Panc1 (cell line): ENCODE measurements at places on chromosomes 11 and 22.
A peak's percentile ranks its signal among the peaks of the same experiment; 100 is the strongest.

- DNase-seq, result no peak
Observed at GRCh38 chr11:73401217-73401923, 25.2 kb downstream of the RELT start.

DNA sequence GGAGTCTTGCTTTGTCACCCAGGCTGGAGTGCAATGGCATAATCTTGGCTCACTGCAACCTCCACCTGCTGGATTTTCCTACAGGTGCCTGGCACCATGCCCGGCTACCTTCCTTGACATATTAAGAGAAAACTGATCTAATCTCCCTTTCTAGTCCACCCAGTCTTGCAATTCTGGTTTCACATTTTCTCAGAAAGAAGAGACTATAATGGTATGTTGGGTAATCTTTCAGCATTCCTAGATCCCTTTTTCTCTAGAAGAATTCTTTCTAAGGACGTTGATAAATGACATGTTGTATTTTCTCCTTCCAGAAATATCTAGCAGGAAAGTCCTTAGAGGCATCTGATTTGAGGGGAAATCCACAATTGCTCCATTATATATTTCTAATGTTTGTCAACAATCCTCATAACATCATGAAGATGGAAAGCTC, 10.4 kb upstream of the HSPA8 start:
- DNase-seq, result no peak

- DNase-seq, result no peak
Observed at GRCh38 chr11:97336064-97336463, 946.3 kb downstream of the JRKL start.

GRCh38 chr11:13316528-13316961, 39.0 kb downstream of the BMAL1 start:
- DNase-seq, result no peak

- no peak for DNase-seq
Observed at GRCh38 chr11:69775163-69775755, at the start of gene FGF4. FGF4 (minus strand) TSS chr11:69775341; CDS start chr11:69775084, 257 bp downstream.

- no peak for DNase-seq
Observed at GRCh38 chr22:37473437-37473946, 12.7 kb downstream of the MFNG start.

DNA sequence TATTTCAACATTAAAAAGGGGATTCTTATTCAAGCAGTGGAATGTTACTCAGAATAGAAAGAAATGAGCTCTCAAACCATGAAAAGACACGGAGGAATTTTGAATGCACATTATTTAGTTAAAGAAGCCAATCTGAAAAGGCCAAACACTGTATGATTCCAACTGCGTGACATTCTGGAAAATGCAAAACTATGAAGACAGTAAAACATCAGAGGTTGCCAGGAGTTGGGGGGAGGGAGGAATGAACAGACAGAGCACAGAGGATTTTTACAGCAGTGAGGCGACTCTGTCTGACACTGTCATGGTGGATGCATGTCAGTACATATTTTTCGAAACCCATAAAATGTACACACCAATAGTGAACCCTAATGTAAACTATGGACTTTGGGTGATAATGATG, 22.9 kb upstream of the THY1 start:
- DNase-seq, result no peak

GRCh38 chr11:107591378-107592230, 657 bp downstream of the ELMOD1 start:
- no peak for DNase-seq

GRCh38 chr11:95140397-95141033, 50.9 kb downstream of the ENDOD1 start:
- no peak for DNase-seq

- DNase-seq, result no peak
Observed at GRCh38 chr11:95337972-95338429, 107.0 kb upstream of the SESN3 start.

DNA sequence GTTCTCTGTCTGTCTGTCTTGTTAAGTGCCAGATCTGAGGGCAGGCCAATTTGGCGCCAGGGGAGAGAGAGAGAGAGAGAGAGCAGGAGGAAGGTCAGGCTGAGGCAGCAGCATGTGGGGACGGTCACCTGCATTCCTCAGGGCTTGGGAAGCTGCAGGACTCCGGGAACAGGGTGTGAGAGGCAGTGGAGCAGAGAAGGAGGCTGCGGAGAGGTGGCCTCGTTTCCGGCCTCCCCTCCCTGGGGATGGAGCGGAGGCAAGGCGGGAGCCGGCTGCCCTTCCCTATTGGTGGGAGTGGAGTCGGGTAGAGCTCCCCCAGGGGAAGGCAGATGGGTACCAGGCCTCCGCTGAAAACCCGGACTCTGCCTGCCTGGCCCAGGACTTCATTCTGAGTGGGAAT, 9.7 kb downstream of the CLMP start:
- DNase-seq, result no peak

DNA sequence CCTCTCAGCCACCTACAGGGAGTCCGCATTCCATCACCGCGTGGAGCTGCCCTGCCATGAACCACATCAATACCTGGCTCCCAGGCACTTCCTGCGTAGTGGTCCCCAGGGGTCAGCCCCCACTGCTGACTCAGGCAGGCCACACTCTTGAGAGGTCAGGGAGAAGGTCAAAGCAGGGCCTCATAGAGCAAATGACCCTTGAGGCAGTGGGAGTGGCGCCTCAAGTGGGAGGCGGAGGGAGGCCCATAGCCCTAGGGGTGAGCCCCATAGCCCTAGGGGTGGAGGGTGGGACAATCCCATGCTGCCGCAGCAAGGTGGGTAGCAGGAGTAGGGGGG, 5.0 kb downstream of the PRDX5 start:
- no peak for DNase-seq

GRCh38 chr11:36417154-36417553, 92.9 kb downstream of the TRAF6 start:
- no peak for DNase-seq

GRCh38 chr11:17353821-17354600, 2.4 kb downstream of the NCR3LG1 start:
- no peak for DNase-seq

GRCh38 chr11:111370902-111371578, 8.0 kb downstream of the POU2AF1 start:
- DNase-seq, result no peak

DNA sequence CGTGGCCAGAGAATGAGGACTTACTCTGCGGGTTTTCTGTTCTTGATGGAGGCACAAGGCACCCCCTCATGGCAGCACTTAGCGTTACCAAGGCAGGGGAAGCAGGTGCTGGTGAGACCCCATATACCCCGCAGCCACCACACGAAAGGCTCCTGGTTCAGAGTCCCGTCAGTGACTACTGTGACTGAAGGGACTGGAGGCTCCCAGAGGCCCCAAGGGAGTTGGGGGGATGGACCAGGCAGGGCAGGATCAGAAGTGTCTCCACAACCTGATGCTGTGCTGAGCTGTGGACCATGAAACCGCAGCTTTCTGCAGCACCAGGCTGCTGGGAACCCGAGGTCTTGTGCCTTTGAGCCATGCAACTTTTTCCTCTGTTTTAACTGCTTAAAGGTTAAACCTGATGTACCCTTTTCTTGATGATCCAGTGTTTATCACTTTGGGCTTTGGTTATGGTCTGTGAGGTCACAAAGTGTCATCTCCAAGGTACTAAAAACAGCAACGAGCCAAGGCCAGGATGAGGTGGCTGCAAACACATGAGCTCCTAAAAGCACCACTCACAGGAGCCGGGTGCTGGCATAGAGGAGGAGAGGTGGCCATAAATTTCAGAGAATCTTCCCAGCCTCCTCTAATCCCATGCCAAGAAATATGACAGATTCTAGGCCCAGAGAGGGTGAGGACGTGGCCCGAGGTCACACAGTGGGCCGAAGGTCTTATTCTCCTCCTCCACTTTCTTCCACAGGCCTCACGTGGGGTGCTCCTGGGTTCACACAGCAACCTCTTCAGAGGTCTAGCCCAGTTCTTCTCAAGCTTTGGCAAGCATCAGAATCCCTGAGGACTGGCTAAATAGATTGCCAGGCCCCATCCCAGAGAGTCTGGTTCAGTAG, 4.2 kb upstream of the LRRC32 start:
- no peak for DNase-seq

- no peak for DNase-seq
Observed at GRCh38 chr11:1943977-1944376, 3.2 kb upstream of the MRPL23 start.

- no peak for DNase-seq
Observed at GRCh38 chr11:13045734-13046133, 36.6 kb downstream of the RASSF10 start.

- peak; percentile 99 for DNase-seq
Observed at GRCh38 chr11:10490398-10491241, 35.6 kb downstream of the AMPD3 start.

GRCh38 chr11:134250246-134250645, 2.9 kb downstream of the THYN1 start:
- DNase-seq, result no peak

GRCh38 chr11:74072721-74073120, 63.8 kb upstream of the UCP3 start:
- DNase-seq, result no peak

- no peak for DNase-seq
Observed at GRCh38 chr22:46849951-46850350, 87.5 kb downstream of the TBC1D22A start.

- DNase-seq, result no peak
Observed at GRCh38 chr11:29534836-29535235, 482.0 kb downstream of the KCNA4 start.

GRCh38 chr11:65528819-65529350, 4.0 kb downstream of the SCYL1 start:
- DNase-seq, result no peak

DNA sequence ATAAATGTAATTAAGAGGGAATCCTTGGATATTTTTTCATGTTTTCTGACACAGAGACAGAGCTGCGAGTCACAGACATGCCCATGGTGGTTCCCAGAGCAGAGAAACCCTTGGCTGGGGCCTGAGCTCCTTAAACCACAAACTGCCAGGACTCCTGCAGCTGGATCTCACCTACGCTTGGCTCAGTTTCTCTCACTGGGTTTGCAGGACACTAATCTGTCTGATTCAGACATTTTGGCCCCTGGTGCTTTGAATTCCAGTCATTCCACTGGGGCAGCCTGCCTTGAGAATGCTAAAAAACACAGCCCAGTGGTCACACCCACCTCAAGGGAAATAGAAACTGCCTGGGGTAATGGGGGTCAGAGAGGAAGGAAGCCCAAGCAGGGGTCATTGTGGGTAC, 122.6 kb downstream of the CCDC81 start:
- DNase-seq, result no peak

GRCh38 chr22:44588348-44588747, 90.3 kb upstream of the RTL6 start:
- no peak for DNase-seq

DNA sequence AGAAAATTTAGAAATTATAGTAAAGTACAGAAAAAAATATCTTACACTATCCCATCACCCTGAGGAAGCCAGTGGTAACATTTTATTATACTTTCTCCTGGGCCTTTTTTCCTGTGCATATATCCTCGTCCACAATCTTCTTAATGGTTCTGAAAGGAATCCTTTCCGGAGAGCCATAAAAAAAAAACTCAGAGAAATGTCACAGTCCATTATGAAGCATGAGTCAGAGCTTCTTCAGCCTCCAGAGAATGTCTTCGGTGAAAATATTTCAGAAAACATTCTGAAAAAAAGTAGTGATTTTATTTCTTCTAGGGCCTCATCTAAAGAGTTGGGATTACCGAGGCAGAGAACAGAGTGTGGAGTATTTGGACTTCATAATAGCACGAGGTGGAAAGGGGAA, 163.4 kb downstream of the INSC start:
- DNase-seq, result no peak

DNA sequence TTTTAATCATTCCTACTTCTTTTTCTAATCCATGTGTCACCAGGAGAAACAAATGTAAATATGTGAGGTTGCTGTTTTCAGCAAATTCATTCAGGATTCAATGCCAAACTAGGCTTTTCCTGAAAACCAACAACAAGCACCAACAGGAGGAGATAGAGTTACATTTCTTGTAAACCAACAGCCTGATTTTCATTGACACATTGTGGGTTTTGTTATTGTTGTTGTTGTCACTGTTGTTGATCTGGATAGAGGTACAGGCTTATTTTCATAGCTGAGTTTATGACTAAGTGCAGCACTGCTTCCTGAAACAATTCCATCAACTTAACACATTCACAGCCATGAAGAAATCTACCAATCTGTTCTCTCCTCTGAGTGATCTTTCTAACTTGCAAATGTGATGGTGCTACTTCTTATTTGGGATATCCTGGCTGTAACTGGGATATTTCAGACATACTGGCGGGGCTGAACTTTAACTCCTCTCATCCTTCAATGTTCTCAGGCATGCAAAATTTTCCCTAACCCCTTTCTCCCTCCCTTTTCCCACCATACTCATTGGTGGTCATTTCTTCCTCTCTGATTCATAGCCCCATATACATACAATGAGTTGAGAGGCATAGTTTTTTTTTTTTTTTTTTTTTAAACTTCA, 65.5 kb downstream of the ME3 start:
- no peak for DNase-seq

DNA sequence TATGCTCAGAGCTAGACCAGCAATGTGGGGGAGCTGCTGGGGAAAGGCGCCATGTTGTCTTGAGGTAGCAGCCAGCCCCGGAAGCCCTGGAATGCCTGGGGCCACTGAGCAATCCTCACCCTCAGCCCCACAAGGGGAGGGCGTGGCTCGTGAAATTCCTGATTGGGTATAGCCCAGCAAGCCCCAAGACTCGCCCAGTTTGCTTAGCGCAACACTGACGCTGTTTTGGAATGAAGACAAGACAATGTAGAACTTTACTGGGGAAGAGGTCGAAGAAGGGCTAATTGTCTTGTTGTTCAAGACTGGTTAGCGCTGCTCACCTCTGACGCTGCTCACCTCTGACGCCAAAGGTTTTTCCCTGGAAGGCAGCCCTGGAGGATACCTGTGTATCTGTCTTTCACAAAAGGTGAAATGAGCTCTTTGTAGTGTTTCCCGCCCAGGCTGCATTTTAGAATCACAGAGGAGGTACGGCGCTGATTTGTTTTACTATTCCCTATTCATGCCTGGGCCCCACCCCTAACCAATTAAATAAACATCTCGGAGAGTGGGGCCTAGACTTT, 47.6 kb downstream of the ST3GAL4 start:
- DNase-seq, result no peak

DNA sequence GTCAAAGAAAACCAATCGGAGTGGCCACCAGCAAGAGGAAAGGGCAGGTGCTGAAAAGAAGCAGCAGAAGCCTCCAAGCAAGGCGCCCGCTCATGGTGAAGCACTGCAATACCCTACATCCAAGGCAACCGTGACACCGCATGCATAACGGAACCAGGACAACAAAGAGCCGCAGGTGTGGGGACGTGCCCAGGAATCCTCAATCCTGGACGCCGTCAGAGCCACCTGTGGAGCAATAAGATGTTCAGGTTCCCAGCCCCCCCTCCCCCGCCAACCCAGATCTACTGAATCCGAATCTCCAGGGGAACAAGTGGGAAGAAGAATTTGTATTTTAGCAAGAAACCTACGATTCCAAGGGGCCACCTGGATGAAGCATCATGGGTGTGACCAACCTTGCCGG, 70.8 kb downstream of the SHANK2 start:
- no peak for DNase-seq

- peak; percentile 57 for DNase-seq
Observed at GRCh38 chr11:116792869-116793771, 1.4 kb upstream of the APOA5 start.
